ENCODE measurements at places on chromosomes 2 and 18. TPM values are rescaled to one million over a fixed set of nuclear protein-coding genes. Genes with fewer than 3 reads are reported as not detected.

Gene OSR1
- 15.5 TPM for total RNA-seq

Gene ALPG
- total RNA-seq, result 0.53 TPM

Gene TCF23
- total RNA-seq, result 1.2 TPM

Gene AQP4
- total RNA-seq, result 301 TPM

Gene EVX2
- not detected for total RNA-seq

Gene CD302
- 100 TPM for total RNA-seq

Gene DSC1
- not detected for total RNA-seq

Gene RGPD4
- not detected for total RNA-seq

Gene ABCG8
- not detected for total RNA-seq

Gene UGT1A4
- total RNA-seq, result not detected

DNA sequence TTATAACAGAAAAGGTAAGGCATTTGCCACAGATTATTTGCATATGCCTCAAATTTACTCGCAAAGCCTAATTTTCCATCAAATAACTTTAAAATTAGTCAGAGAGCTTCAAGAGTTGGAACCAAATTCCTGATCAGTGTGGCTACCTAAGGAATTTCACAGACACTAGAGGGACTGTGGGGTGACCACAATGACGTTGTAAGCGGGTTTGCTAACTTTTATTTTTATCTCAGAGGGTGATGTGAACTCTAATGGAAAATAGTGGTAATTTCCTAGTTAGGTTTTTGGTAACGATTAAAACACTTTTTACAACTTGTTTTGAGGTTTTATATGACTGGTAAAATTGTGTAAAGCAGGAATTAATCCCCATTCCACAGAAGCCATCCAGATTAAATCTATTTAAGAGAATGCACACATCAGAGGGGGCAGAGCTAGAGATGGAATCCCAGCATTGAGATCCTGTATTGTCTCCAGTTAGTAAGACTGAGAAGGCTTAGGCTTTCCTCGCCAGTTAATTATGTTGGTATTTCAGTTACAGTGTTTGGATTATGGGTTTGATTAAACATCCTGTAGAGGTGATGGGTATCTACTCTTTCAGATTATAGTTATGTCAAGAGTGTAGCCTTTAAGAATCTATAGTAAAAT lies 129.0 kb downstream of the GPD2 start:
- peaks cover 18% of the 10 kb centered on the region for H3K36me3 ChIP-seq
- DNase-seq, result no peak
- H3K4me1 ChIP-seq, result no peaks in the 10 kb centered on the region
- no peak overlapping the region for H3K27ac ChIP-seq
- no peaks in the 10 kb centered on the region for H3K27me3 ChIP-seq

GRCh38 chr2:217669831-217670230 lies 333.0 kb downstream of the TNS1 start:
- DNase-seq, result no peak
- no peak overlapping the region for H3K4me3 ChIP-seq
- H3K4me1 ChIP-seq, result peaks cover 7% of the 10 kb centered on the region
- no peaks in the 10 kb centered on the region for H3K27me3 ChIP-seq
- no peak overlapping the region for H3K27ac ChIP-seq
- H3K36me3 ChIP-seq, result no peaks in the 10 kb centered on the region

- H3K4me3 ChIP-seq, result no peak overlapping the region
- no peaks in the 10 kb centered on the region for H3K27me3 ChIP-seq
- DNase-seq, result peak; percentile 65
- peaks cover 3% of the 10 kb centered on the region for H3K4me1 ChIP-seq
- no peak overlapping the region for H3K27ac ChIP-seq
These were observed 94.2 kb upstream of the DLX2 start for GRCh38 chr2:172196768-172197431.

DNA sequence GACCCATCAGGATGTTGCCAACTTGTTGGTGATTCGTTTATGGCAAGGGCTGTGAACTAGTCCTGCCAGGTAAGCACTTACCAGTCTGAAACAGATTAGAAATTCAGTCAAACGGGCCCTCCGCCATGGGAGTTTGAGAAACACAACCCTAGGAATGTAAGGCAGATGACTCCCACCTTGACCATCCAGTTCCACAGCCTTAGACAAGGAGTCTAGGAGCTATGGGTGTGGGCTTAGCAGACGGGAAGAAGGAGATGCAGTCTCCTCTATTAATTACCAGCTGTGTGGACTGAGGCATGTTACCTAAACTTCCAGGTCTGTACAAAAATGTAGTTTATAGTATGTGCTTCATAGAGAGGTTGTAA lies 319.4 kb upstream of the NCKAP5 start:
- DNase-seq, result no peak
- no peaks in the 10 kb centered on the region for H3K27me3 ChIP-seq
- no peaks in the 10 kb centered on the region for H3K36me3 ChIP-seq

DNA sequence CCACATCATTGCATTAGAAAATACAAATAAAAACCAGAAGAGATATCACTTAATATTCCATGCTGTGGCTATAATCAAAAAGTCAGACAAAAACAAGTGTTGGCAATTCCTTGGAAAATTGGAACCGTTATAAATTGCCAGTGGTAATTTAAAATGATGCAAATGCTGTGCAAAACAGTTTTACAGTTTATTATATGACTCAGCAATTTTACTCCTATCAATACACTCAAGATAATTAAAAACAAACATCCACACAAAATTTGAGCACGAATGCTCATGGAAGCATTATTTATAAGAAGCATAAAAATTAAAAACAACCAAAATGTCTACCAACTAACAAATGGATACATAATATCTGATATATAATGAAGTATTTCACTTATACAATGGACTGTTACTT lies 728.8 kb downstream of the CBLN2 start:
- no peaks in the 10 kb centered on the region for H3K27me3 ChIP-seq
- H3K27ac ChIP-seq, result no peak overlapping the region
- no peak for DNase-seq
- no peak overlapping the region for H3K4me3 ChIP-seq
- no peaks in the 10 kb centered on the region for H3K4me1 ChIP-seq
- no peaks in the 10 kb centered on the region for H3K36me3 ChIP-seq

- H3K4me1 ChIP-seq, result no peaks in the 10 kb centered on the region
- H3K4me3 ChIP-seq, result no peak overlapping the region
- no peaks in the 10 kb centered on the region for H3K27me3 ChIP-seq
- H3K27ac ChIP-seq, result no peak overlapping the region
- DNase-seq, result no peak
- no peaks in the 10 kb centered on the region for H3K36me3 ChIP-seq
These were observed 66.1 kb upstream of the LRPPRC start for GRCh38 chr2:44061876-44062275.

DNA sequence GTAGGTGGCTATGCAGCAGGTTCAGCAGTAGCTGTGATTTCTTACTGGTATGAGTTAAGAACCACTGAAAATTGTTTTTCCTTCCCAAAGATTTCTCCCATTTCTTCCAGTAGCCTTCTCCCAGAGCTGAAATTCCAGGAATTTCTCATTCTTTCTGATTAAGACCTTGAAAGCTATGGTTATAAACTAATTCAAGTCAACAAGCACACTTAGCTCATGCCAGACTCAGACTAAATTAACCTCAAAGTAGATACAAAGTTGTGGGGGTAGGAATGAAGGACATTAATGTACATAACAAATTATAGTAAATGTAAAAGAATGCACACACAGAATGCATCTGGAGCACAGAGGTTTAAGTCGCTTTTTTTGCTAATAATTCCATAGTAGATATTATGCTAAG lies 103.6 kb upstream of the SOX11 start:
- H3K27ac ChIP-seq, result no peak overlapping the region
- no peak for DNase-seq
- no peak overlapping the region for H3K4me3 ChIP-seq
- no peaks in the 10 kb centered on the region for H3K4me1 ChIP-seq
- no peaks in the 10 kb centered on the region for H3K36me3 ChIP-seq
- no peaks in the 10 kb centered on the region for H3K27me3 ChIP-seq

DNA sequence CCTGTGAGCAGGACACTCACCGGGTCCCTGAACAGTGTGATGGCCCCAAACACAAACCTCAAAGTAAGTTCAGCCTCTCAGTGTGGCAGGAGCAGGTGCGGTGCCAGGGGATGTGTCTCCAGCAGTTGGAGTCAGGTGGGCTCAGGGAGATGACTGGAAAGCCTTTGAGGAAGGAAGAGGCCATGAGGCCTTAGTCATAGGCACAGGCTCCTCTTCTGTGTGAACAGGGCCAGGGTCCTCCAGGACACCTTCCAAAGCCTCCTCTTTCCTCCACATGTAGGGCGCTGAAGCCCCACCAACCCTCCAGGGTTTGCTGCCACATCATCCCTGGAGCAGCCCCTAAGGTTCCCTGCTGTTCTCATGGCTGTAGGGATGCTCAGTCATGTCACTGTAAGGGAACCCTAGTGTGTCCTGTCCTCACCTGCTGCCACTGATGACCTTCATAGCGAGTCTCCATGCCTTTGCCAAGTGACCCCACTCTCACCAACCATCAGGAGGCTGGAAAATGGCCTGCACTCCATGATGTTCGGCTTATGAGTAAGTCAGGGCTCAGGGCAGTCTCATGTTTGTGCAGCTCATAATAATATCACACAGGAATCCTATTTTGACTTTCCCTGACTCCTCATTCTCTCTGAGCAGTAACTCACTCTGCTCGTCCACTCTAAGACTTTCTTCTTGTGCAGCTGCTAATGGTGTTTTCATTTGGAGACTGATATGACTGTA lies 1152.9 kb downstream of the RPIA start:
- H3K27ac ChIP-seq, result no peak overlapping the region
- no peaks in the 10 kb centered on the region for H3K27me3 ChIP-seq
- no peaks in the 10 kb centered on the region for H3K36me3 ChIP-seq

DNA sequence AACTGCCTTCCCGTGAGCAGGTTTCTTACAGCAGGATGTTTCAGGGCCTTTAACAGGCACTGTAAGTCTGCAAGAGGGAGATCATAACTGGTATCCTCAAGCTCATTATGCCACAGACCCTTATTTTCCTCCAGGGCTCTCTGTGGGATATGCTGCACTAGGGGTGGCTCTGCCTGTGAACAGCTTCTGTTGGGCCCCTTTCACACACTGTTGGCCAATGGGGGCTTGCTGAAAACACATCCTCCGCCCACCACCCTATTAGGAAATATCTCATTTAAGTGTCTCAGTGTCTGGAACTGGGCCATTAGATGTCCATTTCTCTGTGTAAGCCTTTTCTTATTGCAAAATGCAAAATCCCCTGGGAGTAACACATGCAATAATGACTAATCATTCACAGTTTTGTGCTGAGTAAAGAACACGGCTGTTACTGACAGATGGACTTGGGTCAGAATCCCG lies 414.3 kb upstream of the HS6ST1 start:
- peaks cover 35% of the 10 kb centered on the region for H3K4me1 ChIP-seq
- peaks cover 21% of the 10 kb centered on the region for H3K27me3 ChIP-seq
- no peaks in the 10 kb centered on the region for H3K36me3 ChIP-seq
- no peak overlapping the region for H3K4me3 ChIP-seq

DNA sequence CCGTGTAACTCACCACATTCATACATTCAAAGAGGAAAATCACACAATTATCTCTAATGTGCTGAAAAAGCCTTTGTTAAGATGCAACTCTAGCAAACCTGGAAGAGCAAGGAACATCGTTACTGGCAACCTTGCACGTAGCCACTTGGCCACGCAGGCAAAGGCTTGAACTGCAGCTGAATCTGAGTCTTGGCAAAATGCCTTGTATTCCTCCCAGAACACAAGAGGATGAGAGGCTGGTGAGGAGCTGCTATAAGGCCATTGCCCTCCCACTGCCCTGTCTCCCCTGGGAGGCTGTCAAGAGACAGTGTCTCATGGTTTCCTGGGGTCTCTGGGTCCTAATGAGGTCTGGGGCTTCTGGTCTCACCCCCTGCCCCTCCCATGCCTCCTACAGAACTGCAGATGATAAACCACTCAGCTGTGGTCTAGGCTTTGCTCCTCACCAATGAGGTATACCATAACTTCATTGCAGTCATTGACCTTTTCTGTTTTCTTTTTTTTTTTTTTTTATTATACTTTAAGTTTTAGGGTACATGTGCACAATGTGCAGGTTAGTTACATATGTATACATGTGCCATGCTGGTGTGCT lies 141.4 kb downstream of the SPP2 start:
- no peak overlapping the region for H3K4me3 ChIP-seq
- no peaks in the 10 kb centered on the region for H3K36me3 ChIP-seq
- no peak overlapping the region for H3K27ac ChIP-seq
- H3K27me3 ChIP-seq, result no peaks in the 10 kb centered on the region

- H3K27me3 ChIP-seq, result no peaks in the 10 kb centered on the region
- H3K36me3 ChIP-seq, result no peaks in the 10 kb centered on the region
- peaks cover 15% of the 10 kb centered on the region for H3K4me1 ChIP-seq
- DNase-seq, result no peak
These were observed 63.9 kb downstream of the KLHL29 start for GRCh38 chr2:23448906-23449305.

GRCh38 chr2:216888887-216889622 lies 29.2 kb upstream of the TNP1 start:
- no peak overlapping the region for H3K27ac ChIP-seq
- no peak overlapping the region for H3K4me3 ChIP-seq
- no peaks in the 10 kb centered on the region for H3K27me3 ChIP-seq
- H3K4me1 ChIP-seq, result no peaks in the 10 kb centered on the region
- no peak for DNase-seq
- H3K36me3 ChIP-seq, result no peaks in the 10 kb centered on the region

- no peak overlapping the region for H3K27ac ChIP-seq
- DNase-seq, result no peak
- no peaks in the 10 kb centered on the region for H3K27me3 ChIP-seq
- H3K4me3 ChIP-seq, result no peak overlapping the region
These were observed 130.5 kb upstream of the NOSTRIN start for GRCh38 chr2:168671932-168672331.

DNA sequence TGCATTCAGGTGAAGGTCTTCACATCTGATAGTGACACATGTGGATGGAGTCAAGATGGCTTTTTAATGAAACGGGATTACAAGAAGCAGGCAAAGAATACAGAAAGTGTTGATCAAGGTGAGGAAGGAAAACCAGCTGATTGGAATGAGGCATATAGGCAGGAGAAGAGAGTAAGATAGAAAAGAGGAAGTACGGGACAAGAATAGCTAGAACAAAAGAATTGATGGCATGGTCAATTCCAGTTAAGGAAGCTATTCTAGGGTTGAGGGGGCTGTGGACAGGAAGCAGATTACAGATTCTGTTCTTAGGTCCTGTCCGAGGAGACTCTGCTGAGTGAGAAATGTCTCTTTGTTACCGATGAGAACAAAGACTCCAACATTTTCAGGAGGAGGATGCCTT lies 13.2 kb upstream of the NCK2 start:
- peaks cover 5% of the 10 kb centered on the region for H3K27me3 ChIP-seq
- no peaks in the 10 kb centered on the region for H3K36me3 ChIP-seq

DNA sequence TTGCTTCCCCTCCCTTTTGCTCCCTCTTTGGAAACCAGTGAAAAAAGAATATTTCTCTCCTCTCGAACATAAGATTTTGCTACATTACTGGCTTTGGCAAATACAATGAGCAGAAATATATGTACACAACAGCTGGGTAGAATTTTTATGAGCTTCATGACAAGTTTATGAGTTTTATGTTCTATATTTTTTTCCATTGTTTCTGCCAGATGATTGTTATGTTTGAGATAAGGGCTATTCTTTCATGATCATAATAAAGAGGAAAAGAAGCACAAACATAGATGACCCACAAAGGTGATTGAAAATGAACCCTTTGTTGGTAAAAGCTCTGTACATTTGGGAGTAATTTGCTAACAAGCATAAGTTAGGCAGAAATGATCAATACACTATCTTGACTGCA lies 14.8 kb upstream of the TFPI start:
- H3K36me3 ChIP-seq, result no peaks in the 10 kb centered on the region
- H3K27me3 ChIP-seq, result no peaks in the 10 kb centered on the region
- DNase-seq, result no peak
- no peak overlapping the region for H3K4me3 ChIP-seq
